PC-9 (cell line): ENCODE measurements at places on chromosomes 1 and 21.

GRCh38 chr21:39125752-39126485 is 57.3 kb downstream of the PSMG1 start:
- no peak overlapping the region for H3K27ac ChIP-seq
- DNase-seq, result peak; percentile 46
- H3K4me3 ChIP-seq, result no peak overlapping the region
- no peaks in the 10 kb centered on the region for H3K36me3 ChIP-seq
- H3K27me3 ChIP-seq, result no peaks in the 10 kb centered on the region

DNA sequence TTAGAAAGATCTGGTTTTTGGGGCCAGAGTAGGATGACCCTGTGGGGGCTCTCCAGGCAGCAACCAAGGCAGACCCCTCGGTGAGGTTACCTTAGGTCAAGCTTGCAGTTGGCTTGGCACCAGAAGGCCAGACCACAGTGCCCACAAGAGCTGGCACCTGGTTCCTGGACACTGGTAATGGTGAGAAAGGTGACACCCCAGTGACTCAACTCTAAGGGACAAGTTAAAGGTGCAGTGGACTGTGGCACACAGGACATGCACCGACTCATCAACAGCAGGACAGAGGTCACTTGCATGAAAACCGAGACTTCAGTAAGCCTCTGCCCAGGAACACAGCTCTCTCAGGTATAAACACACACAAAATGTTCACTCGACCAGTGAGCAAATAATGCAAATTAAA is 6.7 kb downstream of the LRRC38 start:
- peaks cover 54% of the 10 kb centered on the region for H3K27me3 ChIP-seq
- no peak overlapping the region for H3K4me3 ChIP-seq
- DNase-seq, result no peak
- H3K4me1 ChIP-seq, result no peaks in the 10 kb centered on the region

- H3K36me3 ChIP-seq, result no peaks in the 10 kb centered on the region
- DNase-seq, result peak; percentile 84
- no peaks in the 10 kb centered on the region for H3K27me3 ChIP-seq
- peaks cover 61% of the 10 kb centered on the region for H3K4me1 ChIP-seq
These were observed 51.5 kb upstream of the GCLM start for GRCh38 chr1:93960641-93961147.

GRCh38 chr1:10708757-10709156 is 87.7 kb downstream of the CASZ1 start:
- H3K27me3 ChIP-seq, result no peaks in the 10 kb centered on the region
- no peaks in the 10 kb centered on the region for H3K4me1 ChIP-seq
- H3K4me3 ChIP-seq, result no peak overlapping the region
- DNase-seq, result no peak
